ENCODE measurements at places on chromosomes 6 and 20.

GRCh38 chr6:74942130-74942529 is 263.7 kb downstream of the COL12A1 start:
- no peak for DNase-seq

GRCh38 chr6:159098636-159099106 is 53.9 kb upstream of the TAGAP start:
- DNase-seq: peak; percentile 50

GRCh38 chr6:33434961-33435360 is 15.1 kb downstream of the SYNGAP1 start:
- DNase-seq: no peak

DNA sequence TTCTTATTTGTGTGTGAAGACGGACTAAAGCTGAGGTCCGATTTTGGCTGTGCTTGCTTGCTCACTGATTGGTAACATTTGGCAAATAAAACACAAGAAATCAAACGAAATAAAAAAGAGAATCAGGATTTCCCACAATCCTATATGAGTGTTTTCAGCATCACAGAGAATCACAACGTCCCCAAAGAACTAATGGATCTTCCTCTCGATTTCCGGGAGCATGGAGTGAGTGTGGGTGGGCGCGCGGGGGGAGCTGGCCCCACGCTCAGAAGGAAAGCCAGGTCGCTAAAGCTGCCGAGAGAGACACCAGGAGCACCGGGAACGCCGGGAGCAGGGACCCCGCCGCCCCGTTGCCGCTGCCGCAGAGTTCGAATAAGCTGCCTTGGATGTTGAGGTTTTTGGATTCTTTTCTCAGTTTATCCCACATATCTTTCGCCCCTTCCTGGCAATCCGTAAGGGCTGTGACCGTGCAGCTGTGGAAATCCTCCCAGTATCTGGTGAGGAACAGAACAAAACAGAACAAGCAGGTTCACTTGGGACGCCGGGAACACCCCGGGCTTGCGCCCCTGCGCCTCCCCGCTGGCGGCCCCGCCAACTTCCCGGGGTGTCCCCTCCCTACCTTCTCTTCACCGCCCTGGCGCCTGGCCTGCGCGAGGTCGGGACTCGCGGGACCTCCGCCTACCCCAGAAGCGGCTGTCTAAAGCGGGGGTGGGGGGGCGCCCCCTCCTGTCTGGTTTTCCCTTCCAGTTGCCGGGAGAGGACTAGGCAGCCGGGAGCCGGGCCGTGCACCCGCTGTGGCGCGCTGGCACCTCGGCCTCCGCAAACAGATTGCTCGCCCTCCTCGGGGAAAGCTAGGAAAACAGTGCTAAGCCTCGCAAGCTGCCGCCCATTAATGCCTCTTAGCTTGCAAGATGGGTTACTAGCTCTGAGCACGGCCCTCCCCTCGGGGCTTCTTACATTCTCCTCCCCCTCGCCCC is 7.7 kb downstream of the NRN1 start:
- DNase-seq: no peak

DNA sequence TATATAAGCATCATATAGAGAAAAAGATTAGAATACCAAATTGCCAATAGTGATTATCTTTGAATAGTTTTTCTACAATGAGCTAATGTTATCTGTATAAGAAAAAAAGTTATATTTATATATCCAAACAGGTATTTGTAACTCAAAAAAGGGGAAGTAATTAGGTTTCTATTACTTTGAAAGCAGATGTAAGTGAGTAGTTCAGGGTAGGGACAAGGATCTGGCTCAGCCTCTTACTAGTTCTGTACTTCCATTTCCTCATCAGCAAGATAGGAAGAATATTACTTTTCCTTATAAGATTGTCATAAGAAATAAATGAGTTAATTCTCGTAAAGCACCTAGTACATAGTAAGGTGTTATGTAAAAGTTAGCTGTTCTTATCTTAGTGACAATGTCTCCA is 32.2 kb downstream of the AHI1 start:
- DNase-seq: no peak

GRCh38 chr6:90273863-90274262 is 22.8 kb downstream of the BACH2 start:
- DNase-seq: no peak
